ENCODE measurements at places on chromosomes 13 and 19.

DNA sequence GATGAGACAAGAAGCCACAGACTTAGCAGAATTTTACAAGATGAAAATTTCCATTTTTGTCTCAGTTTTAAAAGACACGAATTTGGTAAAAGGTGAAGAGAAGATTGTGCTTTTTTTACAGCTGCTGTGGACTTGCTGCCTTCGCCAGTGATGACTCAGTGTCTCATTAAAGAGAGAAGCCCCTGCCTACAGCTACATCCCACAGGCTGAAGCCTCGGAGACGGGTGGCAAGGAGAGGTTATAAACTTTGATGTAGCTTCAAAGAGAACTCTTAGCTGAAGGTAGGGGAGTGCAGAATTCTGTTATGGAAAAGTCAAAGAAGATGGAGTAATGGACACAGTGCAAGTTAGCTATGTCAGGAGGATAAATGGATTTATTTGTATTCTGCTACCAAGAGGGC lies 683.4 kb upstream of the ARGLU1 start:
- no peak for DNase-seq

DNA sequence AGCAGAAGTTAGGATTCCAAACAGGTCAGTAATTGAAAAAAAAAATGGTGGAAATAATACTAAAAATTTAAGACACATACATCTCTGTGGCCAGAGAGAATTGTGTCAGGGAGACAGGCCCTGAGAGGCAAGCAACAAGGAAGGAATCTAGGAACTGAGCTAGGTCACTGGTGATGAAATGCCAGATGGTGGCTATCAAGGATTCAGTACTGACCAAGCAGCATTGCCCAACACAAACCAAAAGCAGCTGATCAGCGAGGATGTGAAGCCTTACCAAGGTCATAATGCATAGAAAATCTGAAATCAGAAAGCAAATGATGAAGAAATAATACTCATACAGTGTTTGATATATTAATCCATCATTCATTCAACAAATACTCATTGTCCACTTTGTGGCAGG lies 905.0 kb downstream of the GPC5 start:
- DNase-seq: no peak

DNA sequence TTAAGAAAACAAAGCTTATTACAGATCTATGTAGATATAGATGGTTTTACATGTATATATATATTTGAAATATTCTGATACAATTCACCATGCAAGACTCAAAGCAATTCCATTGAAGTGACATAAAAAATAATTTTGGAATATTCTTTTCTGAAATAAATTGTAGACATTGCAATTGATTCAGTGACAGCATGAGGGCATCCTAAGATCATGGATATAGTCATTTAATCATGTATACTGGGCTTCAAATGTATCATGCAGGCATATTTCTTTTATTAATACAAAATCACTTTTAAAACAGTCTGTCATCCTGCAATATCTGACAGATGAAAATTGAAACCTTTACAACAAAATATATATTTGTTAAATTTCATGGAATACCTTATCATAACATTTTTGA lies 286.7 kb upstream of the SLITRK6 start:
- DNase-seq: no peak

- DNase-seq: no peak
These were observed 3.9 kb downstream of the NFIC start for GRCh38 chr19:3370214-3370720.

All from AG09319 (cell line).